ENCODE measurements at places on chromosomes 3 and 15.

GRCh38 chr3:193230610-193231009, 10.4 kb upstream of the PLAAT1 start:
- DNase-seq: no peak

DNA sequence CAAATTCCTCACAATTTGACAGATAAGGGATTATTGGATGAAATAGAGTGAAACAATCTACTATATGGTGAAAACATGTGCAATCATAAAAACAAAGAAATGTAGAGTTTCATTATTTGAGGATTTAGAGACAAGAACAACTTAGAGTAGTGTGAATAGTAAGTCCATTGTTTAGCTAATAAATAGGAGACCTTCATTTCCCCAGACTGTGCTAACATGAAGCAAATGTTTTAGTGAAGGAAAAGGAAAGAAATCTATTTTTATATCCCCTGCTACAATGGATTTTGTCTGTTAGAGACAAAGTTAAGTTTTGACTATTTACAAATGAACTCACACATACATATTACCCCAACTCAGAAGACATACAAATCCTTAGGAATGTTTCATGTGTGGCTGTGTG, 77.8 kb downstream of the EFL1 start:
- DNase-seq: no peak

DNA sequence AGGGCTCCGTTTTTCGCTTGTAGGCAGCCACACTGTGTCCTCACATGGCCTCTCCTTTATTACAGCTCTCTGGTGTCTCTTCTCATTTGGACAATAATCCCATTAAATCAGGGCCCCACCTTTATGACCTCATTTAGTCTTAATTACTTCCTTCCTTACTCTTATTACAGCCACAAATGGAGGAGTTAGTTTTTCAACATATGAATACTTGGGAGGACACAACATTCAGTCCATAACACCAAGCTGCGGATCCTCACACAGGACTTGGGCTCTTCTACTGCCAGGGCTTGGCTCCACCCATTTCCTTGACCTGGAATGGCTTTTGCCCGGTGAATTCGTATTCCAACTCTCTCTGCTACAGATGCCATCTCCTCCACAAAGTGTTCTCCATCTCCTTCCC, 74.3 kb upstream of the SLC7A14 start:
- no peak for DNase-seq

- no peak for DNase-seq
Measured at GRCh38 chr3:37862219-37862902, 681 bp downstream of the CTDSPL start.

- no peak for DNase-seq
Measured at GRCh38 chr15:68749793-68750192, 70.9 kb downstream of the ANP32A start.

DNA sequence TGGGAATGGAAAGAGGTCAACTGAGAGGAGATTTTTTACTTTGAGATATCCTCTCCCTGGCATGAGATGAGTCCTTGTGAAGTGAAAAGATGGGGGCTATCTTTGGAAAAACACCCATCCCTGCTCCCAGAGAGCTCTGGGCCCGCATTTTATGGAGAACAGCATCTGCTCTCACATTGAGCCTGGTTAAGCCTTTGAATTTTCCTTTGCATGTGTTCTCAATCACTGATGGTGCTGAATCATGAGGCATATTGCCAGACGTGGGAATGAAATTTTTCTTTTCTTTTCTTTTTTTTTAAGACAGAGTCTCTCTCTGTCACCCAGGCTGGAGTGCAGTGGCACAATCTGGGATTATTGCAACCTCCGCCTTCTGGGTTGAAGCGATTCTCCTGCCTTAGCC, 24.4 kb downstream of the TMEM45A start:
- DNase-seq: no peak

DNA sequence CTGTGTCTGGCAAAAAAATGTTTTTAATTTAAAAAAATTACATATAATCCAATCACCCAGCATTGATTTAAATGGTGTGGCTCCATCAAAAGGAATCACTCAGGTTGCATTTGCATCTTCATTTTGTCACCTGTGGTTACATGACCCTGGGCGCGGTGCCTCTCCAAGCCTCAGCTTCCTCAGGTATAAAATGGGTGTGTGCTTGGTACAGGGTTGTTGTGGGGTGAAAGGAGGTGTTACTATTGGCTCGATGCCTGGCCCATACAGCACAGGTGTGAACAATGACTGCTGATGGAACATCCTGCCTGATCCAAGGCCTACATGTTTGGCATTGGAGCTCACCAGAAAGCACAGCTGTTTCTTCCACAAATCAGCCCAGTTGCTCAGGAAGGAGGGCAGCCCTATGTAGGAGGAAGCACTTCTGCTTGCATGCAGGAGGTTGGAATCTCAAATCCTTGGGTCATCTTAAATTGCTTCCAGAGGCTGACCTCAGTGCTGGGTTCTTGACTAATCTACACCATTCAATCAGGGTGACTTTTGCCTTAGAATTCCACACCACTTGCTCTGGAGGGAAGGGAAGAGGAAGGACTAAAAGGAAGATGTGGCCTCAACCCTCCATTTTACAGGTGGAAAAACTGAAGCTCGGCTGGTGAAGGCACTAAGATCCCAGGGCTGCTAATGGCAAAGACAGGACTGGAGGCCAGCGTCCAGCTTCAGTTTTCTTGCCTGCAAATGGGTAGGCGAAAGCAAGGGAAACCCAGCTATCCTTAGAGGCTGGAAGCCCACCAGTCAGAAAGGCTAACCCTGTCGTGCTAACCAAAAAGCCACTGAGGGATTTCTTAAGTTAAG, 31.7 kb downstream of the BHLHE40 start:
- no peak for DNase-seq

- DNase-seq: no peak
Measured at GRCh38 chr3:54121414-54122323, 683 bp upstream of the CACNA2D3 start.

- DNase-seq: no peak
Measured at GRCh38 chr3:74614107-74614967, at the start of gene CNTN3. Gene CNTN3 (minus strand): TSS chr3:74614659. CDS start chr3:74521112, 93,547 bp downstream.

- no peak for DNase-seq
Measured at GRCh38 chr3:197151580-197151979, 122.0 kb upstream of the MELTF start.

DNA sequence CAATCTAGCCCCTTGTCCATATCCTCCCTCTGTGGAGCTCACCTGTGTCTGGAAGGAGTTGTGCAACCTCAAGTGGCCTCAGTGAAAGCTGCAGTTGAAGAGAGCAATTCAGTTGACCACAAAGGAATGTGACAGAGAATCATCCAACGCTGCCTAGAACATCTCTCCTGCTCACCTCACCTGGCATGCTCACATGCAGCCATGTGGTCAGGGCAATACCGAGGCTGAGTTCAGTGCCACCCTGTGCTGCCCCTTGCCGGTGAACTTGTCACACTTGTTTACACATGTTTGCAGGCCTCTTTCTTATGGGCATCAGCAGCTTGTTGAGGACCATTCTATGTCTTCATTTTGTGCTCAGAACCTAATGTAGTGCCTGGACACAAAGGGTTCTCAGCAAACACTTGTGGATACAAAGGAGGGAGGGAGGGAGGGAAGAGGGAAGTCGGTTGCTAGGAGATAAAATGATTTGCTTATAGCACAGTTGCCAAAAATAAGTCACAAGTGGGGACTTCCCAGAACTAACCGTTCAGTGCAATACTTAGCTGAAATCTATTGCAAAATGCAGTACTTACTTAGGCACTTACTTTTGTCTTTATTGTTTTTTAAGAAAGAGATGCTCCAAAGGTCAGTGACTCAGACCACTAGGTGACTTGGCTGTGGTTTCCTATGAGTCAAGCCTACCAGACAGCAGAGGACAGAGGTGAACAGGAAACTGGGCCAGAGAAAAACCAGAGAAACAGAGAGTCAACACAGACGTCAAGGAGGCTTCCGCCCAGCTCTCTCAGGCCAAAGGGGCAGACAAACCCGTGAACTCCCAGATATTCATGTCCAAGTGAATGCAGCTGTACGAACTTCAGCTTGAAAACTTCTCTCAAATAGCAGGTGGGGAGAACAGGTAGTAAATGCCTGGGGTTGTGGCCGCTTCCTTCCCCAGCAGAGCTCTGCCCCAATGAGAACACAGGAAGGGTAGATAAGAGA, 227.8 kb upstream of the CTNNB1 start:
- no peak for DNase-seq

GRCh38 chr3:70072754-70073153, 73.2 kb downstream of the SAMMSON start:
- DNase-seq: no peak

GRCh38 chr3:106829206-106829605, 548.0 kb upstream of the CCDC54 start:
- no peak for DNase-seq

DNA sequence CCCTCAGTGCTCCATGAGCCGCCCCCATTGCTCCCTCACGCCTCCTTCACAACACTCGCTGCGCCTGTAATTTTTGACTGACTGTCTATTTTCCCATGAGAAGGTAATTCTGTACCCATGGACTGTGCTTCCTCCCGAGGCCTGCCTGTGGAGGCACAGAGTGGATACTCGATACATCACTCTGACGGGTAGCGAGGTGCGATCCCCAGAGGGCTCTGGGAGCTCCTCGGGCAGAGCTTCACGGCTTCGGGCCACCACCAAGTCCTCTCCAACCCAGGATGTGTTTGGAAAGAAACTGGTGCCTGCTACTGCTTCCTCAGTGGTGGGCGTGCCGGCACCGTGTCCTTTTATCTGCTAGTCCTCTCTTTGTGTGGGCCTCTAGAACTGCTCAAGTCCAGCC, 108.6 kb upstream of the DLG1 start:
- DNase-seq: no peak

GRCh38 chr15:64502551-64502950, 42.2 kb downstream of the ZNF609 start:
- DNase-seq: no peak

- DNase-seq: no peak
Measured at GRCh38 chr15:92810418-92811138, 89.5 kb upstream of the CHD2 start.

DNA sequence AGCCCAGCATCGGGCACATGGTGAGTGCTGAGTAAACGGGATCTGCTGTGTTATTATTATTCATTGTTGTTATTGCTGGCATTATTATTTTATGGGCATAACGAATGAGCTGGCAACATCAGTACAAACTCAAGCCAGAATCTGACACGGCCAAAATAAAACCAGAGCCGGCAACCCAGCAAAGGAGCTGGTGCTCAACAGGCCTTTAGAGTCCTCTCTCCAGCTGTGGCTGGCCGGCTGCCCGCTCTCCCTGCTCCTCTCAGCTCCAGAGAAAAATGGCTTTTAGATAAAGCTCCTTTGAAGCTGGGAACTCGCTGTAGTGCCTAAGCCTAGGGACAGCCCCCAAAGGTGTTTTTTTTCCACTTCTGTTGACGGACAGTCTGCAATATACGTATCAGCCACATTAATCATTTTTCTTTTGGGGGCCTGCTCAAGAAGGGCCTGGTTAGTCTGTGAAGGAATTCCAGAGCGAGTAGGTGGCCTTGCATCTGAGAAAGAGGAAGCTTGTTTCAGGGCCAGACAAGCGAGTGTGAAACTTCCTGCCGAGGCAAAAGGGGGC, 193.9 kb upstream of the UBE2E1 start:
- no peak for DNase-seq
